ENCODE measurements at places on chromosomes 6 and 20.

- no peak for DNase-seq
These were observed 64.8 kb downstream of the AIG1 start for GRCh38 chr6:143125455-143125854.

DNA sequence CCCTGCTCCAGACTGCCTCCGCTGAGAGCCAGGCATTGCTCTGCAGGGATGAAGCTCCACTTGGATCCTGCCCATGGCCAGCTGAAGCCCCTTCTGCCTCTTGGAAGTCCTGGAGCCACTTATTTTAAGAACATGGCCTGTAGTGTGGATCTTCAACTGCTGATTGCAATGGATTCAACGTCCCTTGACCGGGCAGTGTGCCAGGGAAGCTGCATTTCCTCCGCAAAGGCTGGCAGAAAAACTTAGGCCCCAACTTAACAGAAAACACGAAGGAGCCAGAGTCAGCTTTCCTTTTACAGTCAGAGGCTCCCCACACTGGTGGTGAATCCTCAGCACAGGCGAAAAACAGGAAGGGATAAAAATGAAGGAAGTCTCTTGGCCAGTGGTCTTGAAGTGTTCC is 26.3 kb upstream of the FOXQ1 start:
- no peak for DNase-seq

- DNase-seq = no peak
These were observed 10.3 kb upstream of the SLC22A16 start for GRCh38 chr6:110486756-110487155.

GRCh38 chr6:20943040-20943627 is 408.9 kb downstream of the CDKAL1 start:
- DNase-seq = no peak

- DNase-seq = no peak
These were observed 57.1 kb upstream of the NNAT start for GRCh38 chr20:37463726-37464494.

DNA sequence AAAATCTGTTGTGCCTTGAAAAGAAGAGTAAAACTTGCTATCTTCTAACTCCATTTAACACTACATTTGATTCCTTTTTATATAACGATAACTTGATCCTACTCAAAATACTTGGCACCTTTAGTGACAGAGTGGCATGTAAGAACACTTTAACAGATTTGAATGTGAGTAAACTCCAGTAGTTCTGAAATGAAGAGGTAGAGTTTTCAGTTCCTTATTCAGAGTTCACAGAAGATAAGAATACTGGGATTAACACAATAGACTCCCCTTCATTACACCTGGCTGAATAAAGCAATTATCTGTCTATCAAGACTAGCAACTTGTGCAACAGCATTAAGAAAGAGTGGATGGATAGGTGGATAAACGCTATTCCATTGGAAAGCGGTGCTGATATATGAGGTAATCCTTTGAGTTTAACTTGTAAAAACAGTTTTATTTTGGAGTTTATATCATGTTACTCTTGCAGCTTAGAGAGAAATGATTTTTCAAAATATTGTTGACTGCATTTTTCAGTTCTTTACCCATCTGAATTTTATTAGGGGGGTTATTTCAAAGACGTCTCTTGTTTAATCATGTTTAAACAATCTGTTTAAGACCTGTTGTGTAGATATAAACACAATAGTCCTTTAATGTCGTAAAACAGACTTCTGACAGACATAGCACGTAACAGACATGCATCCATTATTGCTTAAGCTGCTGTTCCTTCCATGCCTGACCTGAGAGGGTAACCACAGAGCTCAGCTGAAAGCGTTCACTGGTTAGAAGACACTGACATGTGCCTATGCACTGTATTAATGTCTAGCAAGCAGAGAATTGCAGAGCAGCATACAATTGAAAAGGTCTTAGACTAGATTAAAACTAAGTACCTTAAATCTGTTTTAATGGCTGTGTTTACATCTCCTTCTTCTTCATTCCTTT is 102.4 kb upstream of the SUPT3H start:
- no peak for DNase-seq

GRCh38 chr6:37088897-37089296 is 81.1 kb upstream of the PIM1 start:
- DNase-seq = no peak

DNA sequence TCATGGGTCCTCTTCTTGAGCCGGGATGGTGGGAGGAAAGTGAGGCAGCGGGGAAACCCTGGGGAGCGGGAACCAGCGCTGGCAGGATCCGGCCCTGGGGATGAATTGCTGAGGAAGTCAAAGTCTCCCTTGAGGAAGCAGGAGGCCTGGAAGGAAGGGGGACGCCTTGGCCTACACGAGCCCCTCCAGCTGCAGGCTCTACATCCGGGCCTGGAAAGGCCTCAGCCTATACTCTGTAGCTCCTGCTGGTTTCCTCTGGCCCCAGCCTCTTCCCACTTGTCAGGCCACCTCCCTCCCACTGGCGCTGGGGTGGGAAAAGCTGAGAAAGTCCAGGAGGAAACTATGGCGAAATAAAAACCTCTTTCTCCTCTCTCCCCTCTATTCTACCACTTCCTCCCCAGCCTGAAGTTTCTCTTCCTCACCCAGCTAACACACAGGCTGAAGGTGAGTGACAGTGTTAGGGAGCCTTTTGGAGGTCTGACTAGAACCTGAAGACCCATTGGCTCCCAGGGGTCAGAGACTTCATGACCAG is 14.9 kb downstream of the TREML2 start:
- no peak for DNase-seq

GRCh38 chr6:47646689-47647088 is 51.7 kb upstream of the ADGRF4 start:
- no peak for DNase-seq

- no peak for DNase-seq
These were observed 28.2 kb downstream of the CGA start for GRCh38 chr6:87066449-87067333.

DNA sequence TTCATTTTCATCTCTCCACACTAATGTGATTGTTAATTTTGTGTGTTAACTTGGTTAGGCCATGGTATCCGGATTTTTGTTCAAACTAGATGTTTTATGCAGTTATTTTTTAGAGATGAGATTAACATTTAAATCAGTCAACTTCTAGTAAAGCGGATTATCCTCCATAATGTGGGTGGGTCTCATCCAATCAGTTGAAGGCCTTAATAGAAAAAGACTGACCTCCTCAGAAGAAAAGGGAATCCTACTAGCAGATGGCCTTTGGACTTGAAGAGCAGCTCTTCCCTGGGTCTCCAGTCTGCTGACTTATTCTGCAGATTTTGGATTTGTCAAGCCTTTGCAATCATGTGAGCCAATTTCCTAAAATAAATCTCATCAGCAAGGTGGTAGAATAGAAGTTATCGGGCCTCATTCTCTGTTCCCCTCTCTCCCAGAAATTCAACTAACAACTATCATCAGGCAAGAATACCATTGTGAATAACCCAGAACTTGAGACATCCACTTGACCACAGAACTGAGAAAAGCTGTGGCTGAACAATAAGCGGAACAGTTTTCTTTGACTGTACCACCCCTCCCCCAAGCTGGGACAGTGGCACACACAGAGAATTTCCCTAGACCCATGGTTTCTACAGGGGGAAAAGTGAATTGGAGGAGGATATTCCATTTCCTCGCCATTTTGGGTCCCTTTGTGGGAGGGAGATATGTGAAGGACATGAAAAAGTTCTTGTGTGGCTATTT is 323.0 kb downstream of the UTRN start:
- no peak for DNase-seq

- no peak for DNase-seq
These were observed 140.1 kb upstream of the GMDS start for GRCh38 chr6:2385471-2385983.

DNA sequence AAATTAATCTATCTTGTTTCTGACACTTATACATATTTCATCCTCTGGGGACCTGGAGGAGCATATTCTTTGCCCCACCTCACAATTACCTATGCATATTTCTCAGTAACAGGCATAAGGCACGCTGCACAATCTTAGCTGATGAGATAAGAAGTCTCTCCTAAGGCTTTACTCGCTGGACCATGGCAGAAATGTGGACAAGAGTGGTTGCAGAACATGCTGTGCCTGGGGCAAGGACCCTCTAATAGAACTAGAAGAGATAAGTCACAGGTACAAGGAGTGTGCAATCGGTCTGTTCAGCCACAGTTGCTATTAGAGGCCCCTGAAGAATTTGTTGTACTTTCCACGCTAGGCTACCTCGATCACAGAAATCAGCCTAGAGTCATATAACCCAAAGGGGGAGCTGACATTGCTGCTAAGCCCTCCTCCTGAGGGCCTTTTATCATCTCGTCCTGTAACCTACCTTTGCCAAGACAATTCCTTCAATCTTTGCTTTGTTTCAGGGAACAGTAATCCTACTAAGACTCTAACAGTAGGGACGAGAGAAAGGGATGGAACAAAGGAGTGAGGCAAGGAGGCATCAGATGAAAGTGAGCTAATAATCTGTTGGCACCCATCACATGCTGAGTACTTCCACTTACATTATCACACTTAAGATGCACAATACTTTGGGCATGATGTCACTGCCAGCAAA is 16.1 kb upstream of the DEFB129 start:
- no peak for DNase-seq

- no peak for DNase-seq
These were observed 95.3 kb upstream of the C6orf118 start for GRCh38 chr6:165404697-165405096.
